ENCODE measurements at places on chromosomes 7 and 10.

DNA sequence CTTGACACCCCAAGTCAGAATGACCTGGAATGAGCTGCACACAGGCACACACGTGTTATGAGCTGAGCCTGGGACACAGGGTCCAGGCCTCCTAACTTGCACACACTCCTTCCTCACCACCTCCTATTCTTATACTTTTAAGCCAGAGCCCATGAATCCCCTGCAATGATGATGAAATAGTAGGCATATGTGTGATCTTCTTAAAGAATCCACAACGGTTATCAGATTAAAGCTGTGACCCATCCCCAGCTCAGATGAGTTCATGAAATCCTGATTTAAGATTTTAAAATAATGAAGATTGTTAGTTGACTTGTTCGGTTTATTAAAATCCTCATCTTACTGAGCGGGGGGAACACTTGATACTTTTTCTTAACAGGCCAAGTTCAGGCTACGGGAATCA, 38.6 kb downstream of the PITRM1 start:
- no peak for DNase-seq

DNA sequence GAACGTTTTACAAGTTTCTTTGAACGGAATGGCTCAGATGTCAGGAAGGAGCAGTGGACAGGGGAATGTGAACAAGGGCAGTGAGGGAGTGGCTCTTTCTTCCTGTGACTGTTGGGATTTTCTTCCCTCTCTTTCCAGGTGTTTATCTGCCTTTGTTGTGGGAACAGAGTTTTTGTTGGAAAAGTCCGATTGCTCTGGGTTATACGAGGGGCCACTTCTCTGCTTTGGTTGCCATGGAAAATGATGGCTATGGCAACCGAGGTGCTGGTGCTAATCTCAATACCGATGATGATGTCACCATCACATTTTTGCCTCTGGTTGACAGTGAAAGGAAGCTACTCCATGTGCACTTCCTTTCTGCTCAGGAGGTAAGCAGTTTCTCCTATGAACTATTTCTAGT, 41.4 kb downstream of the ZRANB1 start:
- DNase-seq, result peak; percentile 41

GRCh38 chr7:48168159-48168558, 3.1 kb upstream of the ABCA13 start:
- DNase-seq, result peak; percentile 73

- DNase-seq, result no peak
These were observed 96.9 kb upstream of the LRRTM3 start for GRCh38 chr10:66828957-66829356.

DNA sequence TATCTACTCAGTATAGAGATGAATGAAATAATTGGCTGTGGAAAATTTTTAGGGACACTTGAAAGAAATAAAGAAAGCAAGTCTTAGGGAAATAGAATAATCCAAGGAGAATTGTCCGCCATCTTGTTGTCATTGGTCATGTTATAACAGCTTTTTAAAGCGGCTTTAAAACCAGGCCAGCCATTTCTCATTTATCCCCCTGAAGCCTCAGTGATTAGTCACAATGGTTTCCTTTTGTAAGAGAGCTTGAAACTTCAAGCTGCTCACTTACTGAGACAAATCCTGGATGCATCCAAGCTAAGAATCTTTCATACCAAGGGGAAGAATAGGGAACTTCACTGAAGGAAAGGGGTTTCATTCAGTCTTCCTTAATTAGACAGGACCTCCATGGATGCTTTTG, 67.9 kb downstream of the SGCE start:
- DNase-seq, result no peak

GRCh38 chr7:77370606-77371005, 45.5 kb downstream of the GSAP start:
- no peak for DNase-seq

- DNase-seq, result peak; percentile 83
These were observed 48.3 kb downstream of the ZNF783 start for GRCh38 chr7:149310113-149310836.

DNA sequence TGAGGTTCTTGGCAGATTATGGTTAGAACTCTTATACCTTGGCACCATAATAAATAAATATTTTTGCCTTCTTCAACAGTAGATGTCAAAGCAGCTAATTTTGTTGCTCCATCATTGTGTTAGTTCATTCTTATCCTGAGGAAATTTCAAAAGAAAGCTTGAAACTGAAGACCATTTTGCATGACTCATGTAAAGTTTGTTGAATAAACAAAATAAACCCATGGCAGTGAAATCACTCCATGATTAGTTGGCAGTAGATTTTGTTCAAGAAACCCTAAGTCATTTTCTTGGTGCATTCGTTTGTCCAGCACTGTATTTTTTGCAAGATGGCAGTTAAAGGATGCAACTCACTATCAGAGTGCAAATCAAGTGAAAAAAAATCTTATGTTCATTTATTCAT, 91.6 kb downstream of the HECW1 start:
- peak; percentile 56 for DNase-seq

GRCh38 chr7:136251826-136252225, 274.7 kb upstream of the MTPN start:
- peak; percentile 38 for DNase-seq

GRCh38 chr10:93152136-93152535, 78.4 kb downstream of the CYP26A1 start:
- DNase-seq, result peak; percentile 93

DNA sequence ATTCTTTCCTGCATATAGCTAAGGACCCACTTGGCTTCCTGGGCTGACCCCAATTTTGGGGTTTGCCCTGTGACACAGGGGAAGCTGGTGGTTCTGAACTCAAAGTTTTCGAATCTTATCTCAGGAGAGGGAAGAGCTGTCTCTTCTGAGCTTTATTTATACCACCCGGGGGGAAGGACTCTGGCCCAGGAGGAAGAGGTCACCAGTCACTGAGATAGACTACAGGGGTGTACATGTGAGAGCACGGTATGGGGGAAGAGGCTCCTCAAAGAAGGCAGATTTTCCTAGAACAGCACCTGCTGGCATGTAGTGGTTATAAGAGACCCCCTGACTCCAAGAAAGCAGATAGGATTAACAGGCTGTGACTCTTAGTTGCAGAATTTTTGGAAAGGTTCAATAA, 101.8 kb upstream of the ELMO1 start:
- no peak for DNase-seq

DNA sequence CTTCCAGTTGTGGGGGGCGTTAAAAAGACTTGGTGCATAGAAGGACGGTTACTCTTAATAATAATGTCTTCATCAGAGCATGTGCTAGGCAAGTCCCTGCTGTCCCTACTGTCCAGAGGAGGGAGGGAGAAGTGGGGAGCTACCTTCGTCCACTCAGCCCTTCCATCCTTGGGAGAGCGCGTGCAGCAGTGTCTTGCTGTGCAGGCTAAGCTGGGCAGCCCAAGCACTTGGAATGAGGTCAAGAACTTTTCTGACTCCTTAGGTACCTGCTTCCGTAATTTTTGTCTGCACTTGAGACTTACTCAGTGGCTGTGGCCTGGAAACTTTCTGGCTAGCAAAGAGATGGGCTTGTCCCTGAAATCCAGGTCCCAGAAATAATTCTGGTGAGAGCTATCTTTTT, 265.9 kb upstream of the SORCS1 start:
- no peak for DNase-seq

DNA sequence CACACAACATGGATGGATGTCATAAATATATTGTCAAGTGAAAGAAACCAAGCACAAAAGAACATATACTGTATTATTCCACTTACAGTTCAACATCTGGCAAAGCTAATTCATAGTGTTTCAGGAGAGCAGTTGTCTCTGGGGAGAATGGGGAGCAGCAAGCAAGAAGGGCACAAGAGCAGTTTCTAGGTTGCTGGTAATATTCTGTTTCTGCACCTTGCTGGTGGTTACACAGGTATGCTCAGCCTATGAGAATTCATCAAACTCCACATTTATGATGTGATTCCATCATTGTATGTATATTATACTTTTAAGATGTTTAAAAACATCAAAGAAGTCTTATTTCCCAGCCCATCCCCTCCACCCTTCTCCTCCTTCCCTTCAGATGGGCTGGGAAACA, 18.1 kb upstream of the PALS2 start:
- no peak for DNase-seq

DNA sequence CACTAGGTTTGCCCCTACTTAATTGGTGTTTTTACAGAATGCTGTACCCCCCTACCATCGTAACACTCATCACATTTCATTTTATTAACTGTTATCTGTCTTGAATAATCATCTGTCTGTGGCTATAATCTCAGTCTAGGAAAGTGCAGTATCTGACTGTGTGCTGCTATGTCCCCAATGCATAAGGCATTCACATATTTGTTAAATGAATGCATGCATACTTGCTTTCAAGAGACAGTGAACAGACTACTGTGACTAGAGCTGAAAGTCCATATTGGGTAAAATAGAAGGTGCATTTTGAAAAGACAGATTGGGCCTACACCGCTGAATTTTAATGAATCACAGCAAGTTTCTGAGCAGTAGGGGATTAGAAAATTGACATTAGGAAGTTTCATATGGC, 112.3 kb downstream of the ARHGAP12 start:
- peak; percentile 91 for DNase-seq

- no peak for DNase-seq
These were observed 492.2 kb downstream of the CCSER2 start for GRCh38 chr10:84820596-84820995.

DNA sequence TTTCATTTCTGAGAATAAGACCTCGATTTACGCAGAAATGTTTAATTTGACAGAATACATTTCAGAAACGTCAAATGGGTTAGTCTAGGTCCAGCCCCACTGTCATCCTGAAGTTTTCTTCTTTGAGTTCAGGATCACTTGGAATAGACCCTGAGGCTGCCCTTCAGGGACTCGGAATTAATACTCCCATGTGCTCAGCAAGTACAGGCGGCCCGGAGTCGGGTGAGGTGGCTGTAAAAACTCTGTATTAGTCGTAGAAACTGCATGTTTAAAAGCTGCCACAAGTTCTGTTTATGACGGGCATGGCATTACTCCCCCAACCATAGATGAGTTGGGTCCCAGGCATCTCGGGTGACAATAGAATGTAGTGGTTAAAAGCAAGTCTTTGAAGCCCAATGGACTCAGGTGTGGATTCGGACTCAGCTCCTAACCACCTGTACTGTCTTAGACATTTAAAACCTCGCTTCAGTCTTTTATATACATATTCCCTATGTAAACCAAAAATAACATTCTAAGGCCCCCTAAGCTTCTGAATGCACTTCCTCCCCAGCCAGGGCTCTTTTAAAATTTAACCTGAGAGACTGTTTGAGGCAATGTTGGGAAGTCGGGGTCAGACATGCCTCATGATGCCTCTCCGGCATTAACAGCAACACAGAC, 216.3 kb downstream of the ADARB2 start:
- DNase-seq, result no peak

DNA sequence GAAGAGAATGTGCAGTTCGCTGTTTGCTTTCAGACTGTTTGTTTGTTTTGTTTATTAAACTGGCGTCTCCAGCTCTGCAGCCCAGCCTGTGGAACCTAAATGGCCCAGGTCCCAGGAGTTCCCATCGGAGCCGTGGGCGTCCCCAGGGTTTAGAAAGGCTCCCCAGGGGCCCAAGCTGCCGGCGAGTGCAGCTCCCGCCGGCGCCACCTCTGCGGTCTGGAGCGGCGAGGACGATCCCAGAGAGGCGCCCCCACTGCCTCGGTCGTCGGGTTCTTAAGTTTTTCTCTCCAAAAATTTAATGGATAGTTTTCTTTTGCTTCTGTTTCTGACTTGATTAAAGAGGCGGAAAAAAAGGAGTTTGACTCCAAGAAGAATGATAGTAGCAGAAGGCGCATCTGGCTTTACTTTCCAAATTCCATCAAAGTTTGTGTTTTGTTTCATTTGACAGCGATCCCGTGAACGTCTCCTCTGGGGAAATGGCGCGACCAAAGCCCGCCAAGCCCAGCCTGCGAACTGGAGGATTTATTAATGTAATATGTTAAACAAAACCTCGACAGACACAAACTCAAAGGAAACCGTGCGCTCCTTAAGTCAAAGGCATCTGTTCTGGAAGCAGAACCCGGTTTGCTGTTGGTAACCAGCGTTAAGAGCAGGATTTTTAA, 718 bp upstream of the FZD1 start:
- DNase-seq, result peak; percentile 39

GRCh38 chr10:102812231-102812876, 24.9 kb downstream of the CYP17A1 start:
- peak; percentile 51 for DNase-seq

GRCh38 chr10:91340613-91341362, 69.4 kb upstream of the HECTD2 start:
- peak; percentile 94 for DNase-seq

GRCh38 chr7:16348251-16348650, 73.1 kb downstream of the CRPPA start:
- no peak for DNase-seq

- DNase-seq, result no peak
These were observed 129.8 kb upstream of the FERD3L start for GRCh38 chr7:19275000-19275399.

DNA sequence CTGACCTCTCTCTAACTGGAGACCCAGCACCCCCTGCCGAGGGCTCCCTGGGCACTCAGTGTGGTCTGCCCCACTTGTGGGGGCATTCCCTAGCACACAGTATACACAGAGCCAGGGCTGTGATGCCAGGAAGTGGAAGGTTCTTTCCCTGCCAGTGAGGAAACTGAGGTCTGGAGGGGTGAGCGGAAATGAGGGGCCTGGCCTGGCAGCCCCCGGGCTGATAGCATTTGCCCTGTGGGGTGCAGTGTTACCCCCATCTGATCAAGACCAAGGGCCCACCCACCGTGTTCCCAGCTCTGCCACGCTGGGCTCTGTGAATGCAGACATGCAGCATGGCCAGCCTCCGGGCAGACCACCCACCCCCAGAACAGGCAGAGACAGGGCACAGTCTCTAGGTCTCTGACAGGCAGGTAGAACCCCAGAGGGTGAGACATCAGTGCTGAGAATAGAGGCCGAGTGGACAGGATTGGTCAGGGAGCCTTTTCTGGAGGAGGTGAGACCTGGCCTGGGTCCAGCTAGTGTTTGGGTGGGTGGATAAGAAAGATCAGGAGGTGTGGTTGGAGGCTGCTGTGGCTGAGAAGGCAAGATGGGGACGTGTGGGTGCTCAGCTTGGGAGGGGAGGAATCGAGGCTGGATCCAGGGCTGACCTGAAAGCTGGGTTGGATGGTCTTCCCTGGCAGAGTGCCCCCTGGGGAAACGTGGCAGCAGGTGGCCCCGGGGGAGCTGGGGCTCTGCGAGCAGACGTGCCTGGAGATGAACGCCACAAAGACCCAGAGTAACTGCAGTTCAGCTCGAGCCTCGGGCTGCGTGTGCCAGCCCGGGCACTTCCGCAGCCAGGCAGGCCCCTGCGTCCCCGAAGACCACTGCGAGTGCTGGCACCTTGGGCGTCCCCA, 10.8 kb upstream of the ZNF862 start:
- no peak for DNase-seq

- DNase-seq, result no peak
These were observed 17.8 kb upstream of the ZKSCAN1 start for GRCh38 chr7:99997545-99998137.

DNA sequence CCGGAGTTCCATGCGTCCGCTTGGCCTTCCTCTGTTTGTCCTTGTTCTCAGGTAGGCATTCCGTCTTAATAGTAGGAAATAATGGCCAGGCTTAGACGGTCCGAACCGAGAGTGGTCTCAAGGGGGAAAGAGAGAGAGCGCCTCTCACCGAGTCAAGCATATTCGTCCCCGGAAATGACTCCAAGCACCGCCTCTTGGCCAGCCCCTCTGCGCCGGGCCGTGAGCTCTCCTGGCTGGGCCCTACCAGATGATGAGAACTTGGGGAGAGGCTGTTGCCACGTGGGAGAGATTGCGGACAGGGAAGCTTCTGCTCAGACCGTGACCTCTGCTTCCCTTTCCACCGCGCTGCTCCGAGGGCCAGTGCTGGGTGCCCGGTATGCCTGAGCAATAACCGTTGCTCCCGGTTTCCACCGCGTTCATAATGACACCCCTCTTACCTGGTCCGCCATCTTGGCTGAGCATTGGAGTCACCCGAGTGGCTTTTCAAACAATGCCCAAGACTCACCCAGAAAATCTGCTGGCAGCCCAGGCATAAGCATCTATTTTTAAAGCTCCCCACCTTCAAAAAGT, 251.1 kb upstream of the SHH start:
- no peak for DNase-seq
